ENCODE measurements at places on chromosomes 11 and 22.
A peak's percentile ranks its signal among the peaks of the same experiment; 100 is the strongest.

DNA sequence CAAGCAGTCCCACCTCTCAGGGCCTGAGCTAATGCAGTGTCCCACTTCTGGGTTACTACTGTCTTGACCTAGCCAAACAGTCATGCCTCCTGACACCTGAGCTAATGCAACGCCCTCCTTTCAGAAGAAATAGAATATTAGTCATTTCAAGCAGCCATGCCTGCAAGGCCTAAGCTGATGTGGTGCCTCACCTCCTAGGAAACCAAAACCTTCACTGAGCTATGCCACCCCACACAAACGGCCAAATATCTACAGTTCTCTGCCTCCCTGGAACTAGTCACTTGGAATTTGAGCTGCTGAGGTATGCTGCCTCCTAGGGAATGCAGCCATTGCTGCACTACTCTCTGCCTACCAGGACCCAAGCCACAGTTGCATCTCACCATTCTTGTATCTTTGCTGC, 8.3 kb upstream of the MS4A6E start:
- no peak for DNase-seq

GRCh38 chr11:91305402-91305801, 919.2 kb upstream of the FAT3 start:
- DNase-seq: peak; percentile 12

- no peak for DNase-seq
Observed at GRCh38 chr22:25748704-25749103, 6.7 kb downstream of the MYO18B start.

GRCh38 chr11:100709233-100709957, 22.3 kb downstream of the ARHGAP42 start:
- DNase-seq: no peak

- DNase-seq: no peak
Observed at GRCh38 chr11:63920939-63921417, 4.0 kb upstream of the RCOR2 start.

GRCh38 chr11:79437981-79438630, 2.7 kb downstream of the TENM4 start:
- DNase-seq: no peak

- DNase-seq: no peak
Observed at GRCh38 chr11:10328314-10329098, 23.6 kb downstream of the ADM start.

GRCh38 chr11:15313862-15314261, 199.1 kb downstream of the INSC start:
- DNase-seq: no peak

DNA sequence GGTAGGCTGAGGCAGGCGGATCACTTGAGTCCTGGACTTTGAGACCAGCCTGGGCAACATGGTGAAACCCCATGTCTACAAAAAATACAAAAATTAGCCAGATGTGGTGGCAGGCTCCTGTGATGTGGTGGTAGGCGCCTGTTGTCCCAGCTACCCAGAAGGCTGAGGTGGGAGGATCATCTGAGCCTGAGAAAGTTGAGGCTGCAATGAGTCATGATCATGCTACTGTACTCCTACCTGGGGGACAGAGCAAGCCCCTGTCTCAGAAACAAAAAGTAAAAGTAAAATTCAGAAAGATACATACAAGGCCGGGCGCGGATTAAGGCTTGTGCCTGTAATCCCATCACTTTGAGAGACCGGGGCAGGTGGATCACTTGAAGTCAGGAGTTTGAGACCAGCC, 6.3 kb downstream of the LDHAL6A start:
- DNase-seq: no peak

DNA sequence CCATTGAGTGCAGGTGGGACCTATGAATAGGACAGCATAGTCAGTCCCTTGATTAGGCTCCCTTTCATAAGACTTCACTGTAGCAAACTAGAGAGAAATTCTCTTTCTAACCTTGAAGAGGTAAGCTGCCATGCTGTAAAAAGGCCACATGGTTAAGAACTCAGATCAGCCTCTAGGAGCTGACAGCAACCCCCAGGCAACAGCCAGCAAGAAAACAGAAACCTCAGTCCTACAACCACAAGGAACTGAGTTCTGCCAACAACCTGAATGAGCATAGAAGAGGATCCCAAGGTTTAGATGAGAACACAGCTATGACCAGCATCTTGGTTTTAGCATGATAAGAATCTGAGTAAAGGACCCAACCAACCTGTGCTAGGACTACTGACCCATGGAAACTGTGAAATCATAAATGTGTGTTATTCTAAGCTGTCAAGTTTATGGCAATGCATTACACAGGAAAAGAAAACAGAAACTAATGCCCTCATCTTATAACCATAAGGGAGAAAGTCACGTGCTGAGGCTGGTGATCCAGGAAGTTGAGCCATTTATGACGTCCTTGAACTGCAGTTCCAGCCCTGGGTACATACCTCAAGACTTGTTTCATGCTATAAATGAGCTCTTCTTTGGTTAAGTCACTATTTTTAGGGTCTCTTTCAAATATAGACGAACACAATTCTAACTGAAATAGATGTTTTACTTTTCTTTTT, 43.3 kb downstream of the RAB38 start:
- no peak for DNase-seq

DNA sequence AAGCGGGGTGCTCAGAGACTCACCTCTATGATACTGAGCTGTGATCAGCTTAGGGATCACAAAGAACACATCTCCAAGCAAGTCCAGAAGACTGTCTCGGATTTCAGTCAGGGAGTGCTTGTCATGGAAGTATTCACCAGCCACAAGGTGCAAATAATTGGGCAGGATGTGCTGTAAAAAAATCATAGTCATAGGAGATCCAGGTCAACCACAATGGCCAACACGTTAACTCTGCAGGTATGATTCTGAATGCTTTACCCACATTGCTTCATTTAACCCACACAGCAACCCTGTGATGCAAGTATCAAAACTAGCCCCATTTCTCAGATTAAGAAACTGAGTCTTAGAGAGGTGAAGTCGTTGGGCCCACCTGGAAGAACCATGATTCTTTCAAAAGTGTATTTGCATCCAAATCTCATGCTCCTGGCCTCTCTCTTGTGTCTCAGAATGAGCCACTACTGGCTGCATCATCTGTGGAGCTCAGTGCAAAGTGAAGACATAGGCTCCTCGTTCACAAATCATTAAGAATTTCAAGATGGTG, 179.3 kb downstream of the BCR start:
- DNase-seq: no peak

- DNase-seq: no peak
Observed at GRCh38 chr11:1242289-1242688, 19.4 kb downstream of the MUC5B start.

- no peak for DNase-seq
Observed at GRCh38 chr22:21641417-21641788, 699 bp upstream of the SDF2L1 start.

DNA sequence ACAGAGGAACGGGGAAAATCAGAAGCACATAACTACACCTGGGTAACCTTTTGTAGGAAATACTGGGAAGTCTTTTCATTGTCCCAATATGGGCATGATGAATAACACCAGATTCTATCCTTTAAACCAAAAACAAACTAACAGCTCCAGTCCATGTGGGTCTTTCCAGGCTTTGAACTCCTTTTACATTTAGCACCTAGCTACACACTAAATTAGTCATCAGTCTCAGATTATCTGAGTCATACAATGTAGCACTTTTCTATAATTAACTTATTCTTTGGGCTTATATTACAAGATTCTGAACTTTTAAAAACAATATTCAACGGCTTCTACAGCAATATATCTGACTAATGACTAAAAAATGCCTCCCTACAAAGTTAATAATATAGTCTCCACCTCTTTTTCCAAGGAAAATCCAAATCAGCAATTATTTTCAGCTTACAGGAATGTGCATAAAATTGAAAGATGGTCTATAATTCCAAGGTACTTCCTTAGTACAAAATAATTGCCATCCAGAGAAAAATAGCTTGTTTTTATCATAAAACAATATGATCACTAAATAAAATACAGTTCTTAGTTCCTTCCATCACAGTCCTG, 26.3 kb downstream of the STK33 start:
- DNase-seq: no peak

GRCh38 chr22:19270873-19271272, 20.6 kb downstream of the CLTCL1 start:
- DNase-seq: no peak

GRCh38 chr11:64754124-64754918, 5.5 kb downstream of the PYGM start:
- DNase-seq: no peak

DNA sequence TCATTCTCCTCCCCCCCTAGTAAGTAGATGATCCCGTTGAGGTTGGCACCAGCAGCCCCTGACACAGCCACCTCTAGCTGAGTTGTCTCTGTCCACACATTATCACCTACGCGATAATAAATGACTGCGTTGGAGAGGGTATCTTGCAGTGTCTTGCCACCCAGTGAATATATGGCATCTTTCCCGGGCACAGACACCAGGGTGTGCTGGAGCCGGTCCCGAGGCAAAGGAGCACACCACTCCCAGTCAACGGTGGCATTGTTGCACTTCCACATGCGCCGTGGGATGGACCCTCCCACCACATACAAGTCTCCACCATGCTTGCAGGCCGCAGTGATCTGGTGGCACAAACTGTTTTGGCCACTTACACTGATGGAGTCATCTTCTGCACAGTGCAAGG, 5.4 kb downstream of the KBTBD4 start:
- DNase-seq: no peak

DNA sequence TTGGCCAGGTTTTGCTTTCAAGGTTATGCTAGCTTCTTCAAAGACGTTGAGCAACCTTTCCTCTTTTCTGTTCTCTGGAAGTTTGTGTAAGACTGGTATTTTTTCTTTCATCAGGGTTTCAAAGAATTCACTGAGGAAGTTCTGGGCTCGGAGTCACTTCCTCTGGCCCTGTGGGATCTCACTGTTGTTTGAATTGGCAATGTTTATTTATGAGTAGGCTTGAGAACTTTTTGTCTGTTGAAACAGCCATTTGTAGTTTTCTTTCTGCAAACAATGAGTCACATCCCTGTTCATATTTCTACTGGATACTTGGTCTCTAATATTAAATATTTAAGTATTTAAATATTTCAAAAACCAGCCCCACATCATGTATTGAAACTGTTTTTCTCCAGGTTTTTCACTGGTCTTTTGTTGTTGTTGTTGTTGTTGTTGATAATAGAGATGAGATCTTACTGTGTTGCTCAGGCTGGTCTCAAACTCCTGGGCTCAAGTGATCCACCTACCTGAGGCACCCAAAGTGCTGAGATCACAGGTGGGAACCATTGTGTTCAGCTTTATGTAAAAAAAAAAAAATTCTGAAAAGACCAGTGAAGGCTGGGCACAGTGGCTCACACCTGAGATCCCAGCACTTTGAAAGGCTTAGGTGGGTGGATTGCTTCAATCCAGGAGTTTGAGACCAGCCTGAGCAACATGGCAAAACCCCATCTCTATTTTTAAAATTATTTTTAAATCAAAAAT, 26.9 kb downstream of the SUSD2 start:
- DNase-seq: no peak

GRCh38 chr11:119594639-119595249, 134.3 kb downstream of the NECTIN1 start:
- no peak for DNase-seq

DNA sequence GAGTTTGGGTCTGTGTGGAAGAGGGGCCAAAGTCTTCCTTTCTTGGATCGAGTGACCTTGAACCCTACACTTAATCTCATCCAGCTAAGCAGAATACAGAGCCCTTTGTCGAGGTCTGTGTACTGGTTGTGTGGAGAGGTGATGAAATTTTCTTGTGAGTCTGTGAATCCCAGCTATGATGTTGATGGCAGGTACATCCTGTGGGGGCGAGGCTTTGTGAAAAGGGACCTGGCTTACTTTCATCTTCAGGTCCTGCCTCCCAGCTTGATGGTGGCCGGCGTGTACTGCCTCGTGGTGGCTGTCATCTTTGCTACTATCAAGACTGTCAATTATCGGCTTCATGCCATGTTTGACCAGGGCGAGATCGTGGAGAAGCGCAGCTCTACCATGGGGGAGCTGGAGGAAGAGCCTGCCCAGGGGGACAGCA, 1.0 kb downstream of the PCNX3 start:
- no peak for DNase-seq

GRCh38 chr11:123704341-123704740, 37.1 kb downstream of the ZNF202 start:
- DNase-seq: peak; percentile 27

- no peak for DNase-seq
Observed at GRCh38 chr11:75562836-75563484, 907 bp downstream of the SERPINH1 start.

DNA sequence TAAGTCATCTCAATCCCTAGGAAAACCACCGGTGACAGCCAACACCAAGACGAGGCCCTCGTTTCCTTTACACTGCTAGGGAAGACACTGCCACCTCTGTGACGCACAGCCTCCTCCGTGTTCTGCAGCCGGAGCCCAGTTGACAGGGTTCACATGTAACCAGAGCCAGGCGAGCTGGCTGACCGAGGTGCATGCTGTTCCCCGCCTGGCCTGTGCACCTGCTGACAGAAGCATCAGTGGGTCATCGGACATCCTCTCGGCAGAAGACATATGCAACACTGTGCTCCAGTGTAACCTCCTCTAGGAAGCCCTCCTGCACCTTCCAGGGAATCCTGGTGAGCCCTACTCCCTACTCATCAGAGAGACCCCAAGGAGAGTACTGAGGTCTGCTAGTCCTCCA, 114.2 kb upstream of the TP53AIP1 start:
- DNase-seq: no peak

DNA sequence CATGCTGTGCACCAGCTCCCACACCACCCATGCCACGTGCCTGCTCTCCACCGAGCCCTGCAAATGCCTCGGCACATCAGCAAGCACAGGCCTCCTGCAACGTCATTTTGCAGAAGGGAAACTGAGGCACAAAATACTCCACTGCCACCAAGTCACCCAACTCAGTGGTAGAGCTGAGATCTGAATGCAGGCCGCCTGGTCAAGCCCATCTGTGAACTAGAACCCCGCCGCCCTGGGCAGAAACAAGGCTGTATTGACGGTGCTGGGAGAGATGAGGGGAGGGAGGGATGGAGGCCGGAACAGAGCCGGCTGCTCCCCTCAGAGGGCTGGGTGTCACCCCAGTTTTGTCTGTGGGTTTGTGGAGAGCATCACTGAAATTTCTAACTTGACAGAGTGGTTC, 81.4 kb downstream of the CDKN1C start:
- DNase-seq: no peak

DNA sequence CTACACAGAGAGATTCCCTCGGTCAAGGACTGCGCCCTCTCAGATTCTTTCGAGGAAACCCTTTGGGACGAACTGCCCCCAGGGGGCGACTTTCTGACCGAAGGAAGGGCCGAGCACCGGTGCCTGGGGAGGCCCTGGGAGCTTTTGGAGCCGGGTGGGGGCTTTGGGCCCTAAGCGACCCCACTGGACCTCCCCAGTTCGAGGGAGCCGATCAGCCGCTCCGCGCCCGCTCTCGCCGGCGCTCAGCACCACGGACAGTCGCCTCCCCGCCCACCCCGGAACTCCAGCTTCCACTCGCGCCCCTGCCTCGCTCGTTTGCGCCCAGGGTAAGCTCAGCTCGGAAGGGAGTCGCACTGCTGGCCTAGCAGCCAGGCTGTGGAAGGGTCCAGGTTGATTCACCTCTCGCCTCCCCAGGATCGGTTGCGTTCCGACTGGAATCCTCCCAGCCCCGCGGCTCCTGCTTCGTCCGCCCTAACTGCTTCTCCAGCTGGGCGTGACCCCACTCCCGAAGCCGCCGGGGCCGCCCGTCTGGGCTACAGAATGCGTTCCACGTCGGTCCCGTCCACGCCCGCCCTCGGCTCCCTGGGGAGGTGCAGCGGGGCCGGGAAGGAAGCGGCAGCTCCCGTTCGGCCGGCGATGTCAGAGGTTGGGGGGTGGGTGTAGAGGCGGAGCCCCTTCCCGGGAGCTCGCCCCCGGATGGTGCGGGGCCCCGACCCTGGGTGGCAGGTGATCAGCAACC, 428 bp downstream of the SCN3B start:
- DNase-seq: no peak
